ENCODE measurements at places on chromosomes 5 and 9.

GRCh38 chr9:128979111-128979510 is 31.6 kb downstream of the NUP188 start:
- DNase-seq, result no peak

DNA sequence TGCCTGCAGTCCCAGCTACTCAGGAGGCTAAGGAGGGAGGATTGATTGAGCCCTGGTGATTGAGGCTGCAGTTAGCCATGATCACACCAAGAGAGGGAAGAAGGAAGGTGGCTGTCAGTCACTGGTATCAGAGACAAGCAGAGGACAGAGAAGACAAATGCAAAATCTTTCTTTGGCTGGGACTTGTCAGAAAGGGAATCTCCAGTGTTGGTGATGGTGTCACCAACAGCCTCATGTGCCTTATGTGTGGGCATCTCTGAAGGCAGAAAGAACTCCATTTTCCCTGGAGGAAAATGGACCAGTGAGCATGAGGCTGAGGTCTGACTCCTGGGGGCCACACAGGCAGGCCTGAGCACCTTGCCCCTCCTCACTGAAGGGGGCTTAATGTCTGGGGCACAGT is 12.1 kb upstream of the RNF183 start:
- no peak for DNase-seq

DNA sequence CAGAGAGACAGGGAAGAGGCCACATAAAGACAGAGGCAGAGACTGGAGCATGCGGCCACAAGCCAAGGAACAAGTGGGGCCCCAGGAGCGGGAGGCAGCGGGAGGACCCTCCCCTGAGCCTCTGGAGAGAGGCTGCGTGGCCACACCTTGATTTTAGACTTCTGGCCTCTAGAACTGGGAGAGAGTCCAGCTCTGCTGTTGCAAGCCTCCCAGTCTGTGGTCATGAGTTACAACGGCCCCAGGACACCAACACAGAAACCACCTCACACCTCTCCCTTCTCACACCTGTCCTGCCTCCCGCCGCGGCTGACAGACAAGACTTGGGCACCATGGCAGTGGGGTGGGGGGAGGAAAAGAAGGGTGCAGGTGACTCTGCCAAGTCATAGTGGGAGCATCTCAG is 2.2 kb downstream of the INPP5E start:
- DNase-seq, result no peak

GRCh38 chr5:100616981-100617380 is 81.8 kb downstream of the FAM174A start:
- no peak for DNase-seq

DNA sequence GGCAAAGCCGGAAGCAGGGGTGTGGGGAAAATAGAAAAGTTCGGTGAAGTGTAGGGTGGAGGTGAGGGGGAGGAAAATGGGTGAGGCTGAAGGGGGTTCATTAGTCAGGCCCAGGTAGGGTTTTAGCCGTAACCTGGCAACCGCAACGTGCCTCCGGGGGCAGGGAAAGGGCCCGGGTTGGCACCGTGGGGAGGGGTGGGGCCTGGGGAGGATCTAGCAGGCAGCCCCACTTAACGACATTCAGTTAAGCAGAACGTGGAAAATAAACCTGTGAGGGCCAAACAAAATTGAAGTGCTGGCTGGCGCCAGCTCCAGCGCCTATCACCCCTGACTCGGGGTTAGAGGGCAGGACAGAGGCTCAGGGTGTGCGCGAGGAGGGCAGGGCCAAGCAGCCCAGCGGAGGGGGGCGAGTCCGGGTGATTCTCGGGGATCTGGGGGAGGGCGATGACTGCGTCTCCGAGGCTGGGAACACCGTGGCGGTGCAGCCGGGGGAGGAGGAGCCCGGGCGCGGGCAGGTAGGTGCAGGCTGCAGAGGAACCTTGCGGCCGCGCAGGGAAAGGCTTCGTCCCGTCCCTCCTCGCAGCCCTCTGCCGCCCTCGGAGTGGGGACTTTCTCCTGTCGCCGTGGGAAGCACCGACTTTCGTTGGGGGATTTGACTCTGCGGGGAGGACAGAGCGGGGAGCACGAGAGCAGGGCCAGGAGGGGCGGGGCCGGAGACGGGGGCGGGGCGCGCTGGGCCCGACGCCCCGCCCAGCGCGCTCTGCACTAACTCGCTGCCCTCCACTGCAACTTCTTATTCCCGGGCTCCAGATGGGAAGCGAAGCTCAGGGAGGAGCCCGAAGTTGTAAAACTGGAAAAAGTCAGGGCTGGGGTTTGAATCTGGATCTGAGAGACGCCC is 5.1 kb downstream of the RGS14 start:
- DNase-seq, result peak; percentile 65

GRCh38 chr9:128863647-128864046 is 18.1 kb downstream of the KYAT1 start:
- DNase-seq, result peak; percentile 29

DNA sequence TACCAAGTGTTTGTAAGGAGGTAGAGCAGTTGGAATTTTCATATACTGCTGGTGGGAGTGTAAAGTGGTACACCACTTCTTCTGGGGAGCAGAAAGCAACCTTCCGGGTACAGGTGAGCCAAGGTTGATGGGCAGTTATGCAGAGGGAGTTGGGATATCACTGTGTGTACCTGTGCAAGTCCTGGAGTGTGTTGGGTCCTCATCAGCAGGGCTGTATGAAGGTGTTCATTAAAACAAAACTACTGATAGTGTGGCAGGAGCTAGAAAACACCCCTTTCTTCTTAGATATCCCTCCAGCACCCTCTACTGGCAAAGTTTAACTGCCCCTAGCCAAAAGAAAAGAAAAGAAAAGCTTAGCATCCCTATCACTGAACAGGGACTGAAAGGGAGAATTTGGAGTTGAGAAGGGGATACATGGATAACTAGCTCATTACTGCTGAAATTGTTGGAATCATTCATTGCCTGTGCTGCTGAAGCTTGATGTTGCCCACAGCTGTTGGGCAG is 10.7 kb downstream of the MARCHF6 start:
- no peak for DNase-seq
